Stimulated activated CD4-positive, alpha-beta T cell treated with anti-CD3 and anti-CD28 coated beads, Interleukin-15, amount 100 ng/mL, for 1 hour (primary cell): ENCODE measurements at places on chromosomes 3 and 15.

- no peak for DNase-seq
Measured at GRCh38 chr15:38782156-38782555, 217.5 kb upstream of the RASGRP1 start.

DNA sequence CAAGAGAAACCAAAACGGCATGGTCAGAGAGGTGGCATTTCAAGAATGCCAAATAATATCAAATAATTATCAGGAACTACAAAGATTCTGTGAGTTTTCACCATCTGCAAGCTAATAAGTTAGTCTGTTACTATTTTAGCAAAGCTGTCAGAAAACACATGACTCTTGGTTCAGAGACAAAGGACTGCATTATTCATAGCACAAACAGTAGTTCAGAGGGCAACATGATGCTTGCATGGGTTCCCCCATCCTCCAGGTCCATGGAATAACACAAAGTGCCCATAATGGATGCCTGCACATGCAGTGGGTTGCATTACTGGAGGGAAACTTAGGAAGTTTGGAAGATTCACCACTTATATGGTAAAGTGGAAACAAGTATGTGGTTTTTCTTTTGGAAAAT lies 228.8 kb upstream of the ALCAM start:
- DNase-seq = no peak

DNA sequence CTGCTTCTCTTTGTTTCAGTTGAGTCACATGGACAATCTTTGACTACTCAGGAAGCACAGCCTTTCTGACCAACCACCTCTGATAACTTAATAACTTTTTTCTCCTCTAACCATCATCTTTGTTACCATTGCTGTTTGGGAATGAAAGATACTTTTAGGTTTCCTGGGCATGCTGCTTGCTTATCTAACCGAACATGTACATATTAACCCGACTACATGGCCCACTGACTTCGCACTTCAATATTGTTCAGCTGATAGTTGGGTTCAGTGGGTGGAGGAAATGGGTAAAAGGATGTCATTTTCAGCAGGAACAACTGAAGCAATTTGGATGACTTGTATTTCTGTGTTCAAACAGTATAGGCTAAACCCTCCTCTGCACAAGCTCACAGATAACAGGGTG lies 214.3 kb downstream of the SQOR start:
- no peak for DNase-seq

DNA sequence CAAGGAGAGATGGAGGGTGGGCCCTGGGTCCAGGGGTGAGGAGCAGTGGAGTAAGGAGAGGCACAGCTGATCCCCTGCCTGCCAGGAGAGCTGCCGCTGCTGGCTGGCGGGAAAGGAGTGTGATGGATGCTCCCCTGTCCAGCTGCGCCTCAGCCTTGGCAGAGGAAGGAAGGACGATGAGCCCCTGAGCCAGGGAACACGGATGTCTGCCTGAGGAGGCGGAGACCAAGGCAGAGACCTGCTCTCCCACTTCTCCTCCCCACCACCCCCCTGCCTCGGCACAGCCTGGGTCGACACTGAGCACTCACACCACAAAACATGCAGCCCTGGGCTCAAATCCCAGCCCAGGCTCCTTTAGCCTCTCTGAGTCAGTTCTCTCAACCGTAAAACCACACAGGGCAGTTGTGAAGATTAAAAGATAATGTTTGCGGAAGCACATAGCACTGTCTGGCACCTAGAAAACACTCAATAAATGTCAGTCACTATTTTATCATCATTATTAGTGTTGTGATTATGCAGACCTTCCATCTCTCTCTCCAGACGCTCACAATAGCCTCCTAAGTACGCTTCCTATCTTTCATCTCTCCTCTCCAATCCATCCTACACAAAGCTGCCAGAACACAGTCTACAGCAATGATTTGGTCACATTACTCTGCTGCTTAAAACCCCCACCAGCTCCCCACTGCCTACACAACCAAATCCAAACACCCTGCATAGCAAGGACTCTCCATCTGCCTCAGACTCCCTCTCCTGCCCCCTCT lies 52.2 kb downstream of the SEMA5B start:
- DNase-seq = no peak

DNA sequence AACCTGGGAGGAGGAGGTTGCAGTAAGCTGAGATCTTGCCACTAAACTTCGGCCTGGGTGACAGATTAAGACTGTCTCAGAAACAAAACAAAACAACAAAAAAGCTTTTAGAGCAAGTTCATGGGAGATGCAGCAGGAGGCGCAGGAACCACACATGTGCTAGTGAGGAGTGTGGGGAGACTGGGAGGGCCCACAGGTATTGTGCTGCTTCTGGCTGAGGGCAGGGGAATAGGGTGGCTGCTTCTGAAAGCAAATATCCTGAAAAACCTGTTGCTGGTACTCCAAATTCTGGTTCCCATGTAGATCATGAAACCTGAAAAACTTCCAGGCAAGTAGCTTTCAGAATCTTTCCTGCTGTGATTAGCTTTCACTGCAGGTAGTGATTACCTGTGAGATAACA lies 22.1 kb downstream of the TYRO3 start:
- no peak for DNase-seq

GRCh38 chr15:99016680-99017321 lies 9.2 kb upstream of the PGPEP1L start:
- no peak for DNase-seq

DNA sequence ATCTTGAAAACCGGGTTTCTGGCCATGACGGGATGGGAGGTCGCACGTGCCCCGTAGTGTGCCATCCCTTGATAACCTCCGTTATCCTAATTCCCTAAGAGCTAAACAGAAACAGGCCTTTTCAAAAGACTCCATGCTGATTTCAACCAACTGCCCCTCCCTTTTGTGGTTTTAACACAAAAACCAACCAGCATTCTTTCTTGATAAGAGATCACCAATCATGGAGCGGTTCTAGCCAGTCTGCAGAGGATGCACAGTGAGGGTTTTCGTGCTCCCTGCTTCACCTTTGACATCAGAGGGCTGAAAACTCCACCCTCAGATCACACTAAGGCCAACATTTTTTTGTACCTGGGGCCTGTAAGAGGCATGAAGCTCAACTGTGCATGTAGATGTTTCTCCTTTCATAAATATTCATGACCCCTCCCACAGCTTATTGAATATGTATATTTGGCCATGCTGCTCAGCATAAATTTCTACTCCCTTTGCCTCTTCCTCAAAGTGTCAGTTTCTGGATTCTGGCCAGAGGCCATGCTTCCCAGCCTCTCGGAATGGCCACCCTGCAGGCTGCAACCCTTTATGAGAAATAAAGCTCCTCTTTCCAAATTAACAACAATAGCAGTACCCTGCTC lies 41.3 kb downstream of the FAM3D start:
- DNase-seq = no peak

DNA sequence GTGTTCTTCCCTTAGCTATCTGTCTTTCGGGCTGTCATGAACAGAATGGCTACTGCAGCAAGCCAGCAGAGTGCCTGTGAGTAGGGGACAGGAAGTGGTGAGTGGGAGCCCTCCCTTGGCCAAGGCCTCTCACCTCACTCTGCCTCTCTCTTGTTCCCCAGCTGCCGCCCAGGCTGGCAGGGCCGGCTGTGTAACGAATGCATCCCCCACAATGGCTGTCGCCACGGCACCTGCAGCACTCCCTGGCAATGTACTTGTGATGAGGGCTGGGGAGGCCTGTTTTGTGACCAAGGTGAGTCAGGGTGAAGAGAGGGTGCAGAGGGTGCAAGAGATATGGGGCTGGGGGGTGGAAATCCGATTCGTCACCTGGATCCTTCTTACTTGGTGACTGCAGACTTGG lies 3.0 kb downstream of the DLL4 start:
- no peak for DNase-seq

DNA sequence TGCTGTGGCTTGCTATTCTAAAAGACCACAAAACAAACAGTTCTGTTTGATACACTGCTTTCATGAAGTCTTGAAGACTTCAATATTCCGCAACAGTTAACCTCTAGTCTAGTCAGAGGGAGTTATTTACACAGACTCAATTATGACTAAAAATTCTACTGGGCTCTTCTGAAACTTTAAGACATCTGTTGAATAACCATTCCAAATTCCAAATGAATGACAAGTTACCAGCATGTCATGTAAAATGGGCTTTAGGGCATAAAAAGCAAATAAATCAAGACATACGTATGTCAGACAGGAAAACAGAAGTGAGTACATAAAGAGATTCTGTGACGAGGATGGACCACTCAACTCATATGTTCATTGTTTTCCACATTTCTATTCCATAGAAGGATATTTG lies 93.9 kb downstream of the PLOD2 start:
- DNase-seq = no peak

GRCh38 chr3:187473778-187474406 lies 105.7 kb downstream of the RTP4 start:
- DNase-seq = no peak

- DNase-seq = no peak
Measured at GRCh38 chr15:89108835-89109234, 20.6 kb downstream of the ABHD2 start.
